Kidney (tissue), 22 donors: ENCODE measurements at places on chromosomes 4 and X. TPM values are rescaled to one million over a fixed set of nuclear protein-coding genes. Genes with fewer than 3 reads are reported as not detected.

GRCh38 chrX:65755786-65756185 is 88.3 kb downstream of the MSN start:
- H3K27ac ChIP-seq = no peak overlapping the region
- H3K27me3 ChIP-seq = no peaks in the 10 kb centered on the region
- no peak for DNase-seq
- no peak overlapping the region for H3K4me3 ChIP-seq

Gene RAB40AL
- total RNA-seq = 1.1 TPM

Gene ITGB1BP2
- 1.8 TPM for total RNA-seq

GRCh38 chrX:37348231-37348970 is 763 bp upstream of the PRRG1 start:
- H3K27me3 ChIP-seq = no peaks in the 10 kb centered on the region
- no peaks in the 10 kb centered on the region for H3K36me3 ChIP-seq
- H3K4me3 ChIP-seq = peak overlapping the region; percentile 58

- H3K4me3 ChIP-seq = peak overlapping the region; percentile 83
- no peaks in the 10 kb centered on the region for H3K36me3 ChIP-seq
- no peaks in the 10 kb centered on the region for H3K27me3 ChIP-seq
- peaks cover 9% of the 10 kb centered on the region for H3K4me1 ChIP-seq
- DNase-seq = peak; percentile 90
- peak overlapping the region; percentile 96 for H3K27ac ChIP-seq
These were observed 15.4 kb downstream of the UTP3 start for GRCh38 chr4:70703619-70704214.

DNA sequence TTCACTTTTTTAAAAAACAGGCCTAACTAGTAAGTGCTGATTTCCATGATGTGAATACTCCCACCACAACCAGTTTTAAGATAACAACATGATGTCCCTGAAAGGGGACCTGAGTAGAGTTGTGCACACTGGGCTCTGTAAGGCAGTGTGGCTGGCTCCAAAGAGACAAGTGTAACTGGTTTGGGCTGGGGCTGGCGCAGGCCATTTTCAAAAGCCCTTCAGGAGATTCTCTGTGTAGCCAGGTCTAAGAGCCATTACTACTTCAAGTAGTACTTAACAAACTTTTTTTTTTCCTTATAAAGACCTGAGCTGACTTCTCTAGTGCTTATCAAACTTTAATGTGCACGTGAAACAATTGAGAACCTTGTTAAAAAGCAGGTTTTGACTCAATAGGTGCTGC is 4.3 kb downstream of the QRFPR start:
- no peak for DNase-seq
- H3K27ac ChIP-seq = no peak overlapping the region
- H3K27me3 ChIP-seq = peaks cover 9% of the 10 kb centered on the region
- no peaks in the 10 kb centered on the region for H3K4me1 ChIP-seq

GRCh38 chr4:177680308-177680707 is 238.1 kb upstream of the AGA start:
- no peak overlapping the region for H3K27ac ChIP-seq
- no peak overlapping the region for H3K4me3 ChIP-seq
- DNase-seq = no peak
- H3K36me3 ChIP-seq = no peaks in the 10 kb centered on the region
- no peaks in the 10 kb centered on the region for H3K4me1 ChIP-seq

DNA sequence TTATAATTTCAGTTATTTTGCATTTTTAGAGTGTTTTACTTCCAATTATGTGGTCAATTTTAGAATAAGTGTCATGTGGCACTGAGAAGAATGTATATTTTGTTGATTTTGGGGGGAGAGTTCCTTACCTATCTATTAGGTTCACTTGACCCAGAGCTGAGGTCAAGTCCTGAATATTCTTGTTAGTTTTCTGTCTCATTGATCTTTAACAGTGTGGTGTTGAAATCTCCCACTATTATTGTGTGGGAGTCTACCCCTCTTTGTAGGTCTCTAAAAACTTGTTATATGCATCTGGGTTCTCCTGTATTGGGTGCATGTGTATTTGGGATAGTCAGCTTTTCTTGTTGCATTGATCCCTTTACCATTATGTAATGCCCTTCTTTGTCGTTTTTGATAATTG is 127.0 kb upstream of the ZDHHC15 start:
- no peaks in the 10 kb centered on the region for H3K36me3 ChIP-seq
- H3K27me3 ChIP-seq = no peaks in the 10 kb centered on the region
- DNase-seq = no peak
- H3K4me3 ChIP-seq = no peak overlapping the region
- no peaks in the 10 kb centered on the region for H3K4me1 ChIP-seq
- no peak overlapping the region for H3K27ac ChIP-seq

Gene F11
- 1.5 TPM for total RNA-seq

Gene LDB2
- total RNA-seq = 59.9 TPM

DNA sequence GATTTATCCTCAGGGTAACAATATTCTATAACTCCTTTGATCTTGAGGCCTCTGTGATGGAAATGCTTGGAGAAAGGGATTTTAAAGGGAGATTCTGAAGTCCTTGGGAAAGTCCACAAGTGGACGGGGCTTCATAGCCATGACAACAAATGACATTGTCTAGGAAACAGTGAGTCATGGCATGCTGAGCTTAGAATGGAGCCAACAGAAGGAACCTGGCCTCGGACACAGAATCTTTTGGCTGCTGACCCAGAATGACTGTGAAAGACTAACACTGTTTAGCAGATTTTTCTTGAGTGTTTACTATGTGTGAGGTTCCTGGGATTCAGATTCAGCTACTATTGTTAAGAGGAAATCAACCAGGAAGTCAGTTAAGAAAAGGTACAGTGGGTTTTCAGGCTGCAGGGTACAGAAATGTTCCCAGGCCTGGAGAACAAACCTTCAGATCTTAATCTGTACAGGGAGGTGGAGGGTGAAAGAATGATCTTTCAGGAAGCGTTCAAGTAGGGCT is 18.1 kb upstream of the CXCL2 start:
- no peak overlapping the region for H3K4me3 ChIP-seq
- DNase-seq = no peak
- H3K4me1 ChIP-seq = no peaks in the 10 kb centered on the region
- H3K27me3 ChIP-seq = no peaks in the 10 kb centered on the region
- H3K36me3 ChIP-seq = no peaks in the 10 kb centered on the region

GRCh38 chr4:175784986-175785525 is 27.0 kb downstream of the GPM6A start:
- no peak overlapping the region for H3K27ac ChIP-seq
- H3K36me3 ChIP-seq = no peaks in the 10 kb centered on the region
- no peak for DNase-seq

DNA sequence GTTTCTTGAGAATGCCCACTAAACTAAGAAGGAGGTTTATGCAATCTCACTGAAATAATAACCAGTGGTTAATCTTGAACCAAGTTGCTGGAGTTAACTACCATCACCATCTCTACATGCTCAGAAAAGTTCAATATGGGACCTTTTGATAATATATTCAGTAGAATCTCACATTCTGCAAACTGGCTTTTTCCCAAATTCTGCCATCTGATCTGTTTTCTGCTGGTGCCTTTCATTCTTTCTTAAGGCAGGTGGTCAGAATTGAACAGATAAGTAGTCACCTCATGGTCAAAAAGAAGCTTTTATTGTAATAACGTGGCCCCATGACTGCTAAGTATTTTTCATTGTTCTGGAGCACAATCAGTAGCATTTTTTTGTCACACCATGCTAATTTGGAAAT is 229.0 kb upstream of the GK2 start:
- no peaks in the 10 kb centered on the region for H3K27me3 ChIP-seq
- H3K4me3 ChIP-seq = no peak overlapping the region
- no peak for DNase-seq
- H3K27ac ChIP-seq = no peak overlapping the region
- no peaks in the 10 kb centered on the region for H3K36me3 ChIP-seq
- no peaks in the 10 kb centered on the region for H3K4me1 ChIP-seq

Gene CYLC1
- not detected for total RNA-seq

Gene HGFAC
- 1.6 TPM for total RNA-seq

Gene CORIN
- total RNA-seq = 2.6 TPM

Gene TBC1D9
- 38.6 TPM for total RNA-seq

DNA sequence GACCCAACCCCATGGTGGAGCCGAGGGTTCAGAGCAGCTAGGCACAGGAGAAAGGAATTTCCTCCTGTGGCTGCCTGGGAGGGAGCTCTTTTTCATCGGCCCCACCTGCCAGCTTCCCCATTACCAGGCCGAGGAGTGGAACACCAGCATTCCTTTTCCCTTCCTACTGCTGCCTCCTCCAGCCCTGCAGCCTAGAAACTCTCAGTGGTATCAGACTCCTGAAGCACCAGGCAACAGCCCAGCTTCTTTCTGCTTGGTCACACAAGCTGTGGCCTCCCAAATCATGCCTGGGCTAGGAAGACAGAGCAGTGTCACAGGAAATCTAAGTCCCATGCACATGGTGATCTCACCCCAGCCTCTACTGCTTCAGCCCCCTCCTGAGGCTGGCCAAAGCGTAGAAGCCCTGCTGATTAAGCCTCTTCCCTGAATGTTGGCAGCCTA is 30.1 kb downstream of the RTL5 start:
- no peak for DNase-seq
- H3K4me3 ChIP-seq = no peak overlapping the region
- no peaks in the 10 kb centered on the region for H3K36me3 ChIP-seq
- H3K27ac ChIP-seq = peak overlapping the region; percentile 22
- peaks cover 15% of the 10 kb centered on the region for H3K4me1 ChIP-seq
- H3K27me3 ChIP-seq = peaks cover 4% of the 10 kb centered on the region

Gene NDNF
- 1.6 TPM for total RNA-seq

- no peak for DNase-seq
- H3K4me1 ChIP-seq = peaks cover 18% of the 10 kb centered on the region
- no peak overlapping the region for H3K4me3 ChIP-seq
- H3K27ac ChIP-seq = no peak overlapping the region
- H3K36me3 ChIP-seq = no peaks in the 10 kb centered on the region
- H3K27me3 ChIP-seq = no peaks in the 10 kb centered on the region
These were observed 18.4 kb downstream of the WDFY3 start for GRCh38 chr4:84948056-84948455.

- no peak overlapping the region for H3K4me3 ChIP-seq
- no peaks in the 10 kb centered on the region for H3K27me3 ChIP-seq
- H3K36me3 ChIP-seq = no peaks in the 10 kb centered on the region
- no peak for DNase-seq
These were observed 117.6 kb downstream of the PALLD start for GRCh38 chr4:168614281-168615057.

DNA sequence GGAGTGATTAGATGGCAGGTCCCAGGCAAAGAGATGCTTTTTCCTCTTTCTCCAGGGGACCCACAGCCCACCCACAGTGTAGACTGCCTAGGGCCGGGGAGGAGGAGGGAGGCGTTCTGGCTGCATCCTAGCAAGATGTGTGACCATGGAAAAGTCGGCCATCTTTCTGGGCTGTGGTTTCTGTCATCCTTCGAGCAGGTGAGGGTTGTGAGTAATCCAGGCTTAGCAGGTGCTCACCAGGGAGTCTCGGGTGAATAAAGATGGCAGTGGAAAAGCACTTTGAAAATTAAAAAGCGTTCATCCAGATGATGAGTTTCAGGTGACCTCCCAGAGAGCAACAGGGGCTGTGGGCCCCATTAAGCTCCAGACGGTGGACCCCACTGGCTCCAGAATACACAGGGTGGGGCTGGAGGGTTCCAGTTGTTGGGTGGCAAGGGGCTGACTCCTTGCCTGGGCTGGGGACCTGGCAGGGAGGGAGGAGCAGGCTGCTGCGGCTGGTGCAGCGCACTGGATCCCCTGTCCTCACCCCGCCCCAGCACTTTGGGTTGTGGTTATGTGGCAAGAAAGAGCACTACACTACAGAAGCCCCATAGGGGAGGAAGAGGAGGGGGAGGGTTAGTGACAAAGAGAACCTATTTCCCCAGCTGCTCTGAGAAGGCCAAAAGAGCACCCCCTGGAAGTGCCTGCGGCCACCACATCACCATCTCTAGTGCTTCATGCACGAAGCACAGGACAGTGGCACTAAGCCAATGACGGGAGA is 23.7 kb downstream of the ELF4 start:
- no peaks in the 10 kb centered on the region for H3K4me1 ChIP-seq
- no peaks in the 10 kb centered on the region for H3K36me3 ChIP-seq
- no peak overlapping the region for H3K27ac ChIP-seq
- no peaks in the 10 kb centered on the region for H3K27me3 ChIP-seq

Gene NR0B1
- 0.16 TPM for total RNA-seq

DNA sequence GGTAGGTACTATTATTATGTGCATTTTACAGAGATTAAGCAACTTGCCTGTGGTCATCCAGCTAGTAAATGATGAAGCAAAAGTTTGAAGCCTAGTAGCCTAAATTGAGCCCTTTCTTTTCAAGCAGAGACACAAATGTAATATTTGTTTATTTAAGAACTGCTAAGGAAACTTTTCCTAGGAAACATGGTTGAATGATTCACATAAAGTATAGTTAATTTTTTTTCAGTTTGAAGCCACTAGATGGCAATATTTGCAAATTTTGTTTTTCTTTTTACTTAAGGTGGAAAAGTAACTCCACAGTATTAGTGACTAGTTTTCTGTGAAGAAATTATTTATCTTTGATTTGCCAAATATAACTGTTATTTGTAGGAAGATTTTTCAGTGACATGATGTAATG is 52.8 kb upstream of the ANKRD17 start:
- H3K4me1 ChIP-seq = no peaks in the 10 kb centered on the region
- H3K27ac ChIP-seq = no peak overlapping the region
- no peaks in the 10 kb centered on the region for H3K36me3 ChIP-seq
- no peaks in the 10 kb centered on the region for H3K27me3 ChIP-seq
- DNase-seq = no peak

Gene GPR34
- 17.9 TPM for total RNA-seq

DNA sequence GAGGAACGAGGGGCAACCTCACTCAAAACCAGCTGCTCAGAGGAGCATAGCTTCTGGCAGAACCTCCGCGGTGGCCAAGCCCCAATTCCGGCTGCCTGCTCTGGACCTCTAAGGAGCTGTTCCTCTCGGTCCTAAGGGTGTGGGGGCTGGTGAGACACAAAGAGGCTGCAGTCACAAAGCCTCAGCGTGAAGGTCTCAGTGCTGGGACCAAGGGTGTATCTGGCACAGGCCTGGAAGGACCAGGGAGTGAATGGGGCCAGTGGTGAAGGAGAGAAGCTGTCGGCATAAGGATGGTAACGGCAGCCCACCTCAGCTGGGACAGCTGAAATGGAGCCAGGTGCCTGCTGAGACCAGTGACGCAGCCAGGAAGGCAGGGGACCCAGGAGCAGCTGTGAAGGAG is 5.3 kb downstream of the PDE6B start:
- H3K27me3 ChIP-seq = no peaks in the 10 kb centered on the region
- H3K4me1 ChIP-seq = no peaks in the 10 kb centered on the region
- no peak overlapping the region for H3K4me3 ChIP-seq
- no peaks in the 10 kb centered on the region for H3K36me3 ChIP-seq

Gene GNL3L
- 45.0 TPM for total RNA-seq

DNA sequence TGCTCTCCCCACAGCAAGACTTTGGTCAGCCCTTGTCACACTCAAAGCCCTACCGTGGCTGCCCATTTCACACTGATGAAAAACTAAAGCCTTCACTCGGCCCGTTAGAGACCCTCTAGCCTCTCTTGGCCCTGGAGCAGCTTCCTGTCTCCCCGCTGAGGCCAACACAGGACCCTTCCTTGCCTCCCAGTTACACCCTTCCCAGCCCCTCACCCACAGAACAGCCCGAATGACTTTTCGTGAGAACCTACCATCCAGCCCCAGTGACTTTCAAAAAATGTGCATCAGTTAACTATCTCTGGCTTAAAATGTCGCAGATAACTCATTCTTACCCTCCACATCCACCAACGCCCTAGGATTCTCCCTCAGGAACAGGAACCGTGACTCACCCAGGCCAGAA is 756 bp upstream of the TAF9B start:
- peak overlapping the region; percentile 82 for H3K4me3 ChIP-seq
- no peak overlapping the region for H3K27ac ChIP-seq
- H3K27me3 ChIP-seq = no peaks in the 10 kb centered on the region
- no peak for DNase-seq
- peaks cover 5% of the 10 kb centered on the region for H3K36me3 ChIP-seq
- no peaks in the 10 kb centered on the region for H3K4me1 ChIP-seq
